ENCODE measurements at places on chromosomes 6 and 20. TPM values are rescaled to one million over a fixed set of nuclear protein-coding genes. Genes with fewer than 3 reads are reported as not detected.

DNA sequence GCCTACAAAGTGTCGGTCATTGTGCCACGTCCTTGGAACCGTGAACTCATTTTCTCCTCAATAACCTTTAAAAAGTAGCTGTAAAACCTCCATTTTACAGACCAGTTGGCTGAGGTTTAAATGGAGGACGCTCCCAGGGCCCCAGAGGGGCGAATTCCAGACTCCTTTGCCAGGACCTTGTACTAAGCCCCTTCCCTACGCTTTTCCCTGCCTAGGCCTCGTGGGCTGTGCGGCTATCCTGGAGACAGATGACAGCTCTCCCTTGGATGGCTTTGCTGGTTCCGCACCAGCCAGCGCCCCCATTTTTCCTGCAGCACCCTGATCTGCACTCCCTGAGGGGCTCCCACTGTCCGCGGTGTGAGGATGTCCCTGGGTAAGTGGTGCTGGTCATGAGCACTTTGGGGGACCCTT, 12.1 kb upstream of the SNHG17 start:
- DNase-seq = no peak

DNA sequence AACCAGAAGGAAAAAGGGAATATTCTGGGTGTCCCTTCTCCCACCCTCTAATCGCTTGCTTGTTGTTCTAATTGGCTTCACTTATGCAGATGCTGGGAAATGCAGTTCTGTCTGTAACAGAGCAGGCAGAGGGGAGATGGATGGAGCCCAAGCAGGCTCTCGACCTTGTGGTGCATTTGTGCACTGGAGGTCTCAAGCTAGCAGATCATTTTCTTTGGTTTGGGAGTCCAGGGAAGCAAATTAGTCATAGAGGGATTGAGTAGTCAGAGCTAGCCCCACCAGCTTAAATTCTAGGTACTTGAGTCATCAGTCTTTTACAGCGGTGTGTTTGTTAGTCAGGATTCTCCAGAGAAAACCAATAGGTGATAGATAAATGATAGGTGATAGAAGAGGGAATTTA, 234.7 kb upstream of the ECI2 start:
- no peak for DNase-seq

- no peak for DNase-seq
These were observed 904 bp downstream of the B3GALT4 start for GRCh38 chr6:33277663-33278391.

DNA sequence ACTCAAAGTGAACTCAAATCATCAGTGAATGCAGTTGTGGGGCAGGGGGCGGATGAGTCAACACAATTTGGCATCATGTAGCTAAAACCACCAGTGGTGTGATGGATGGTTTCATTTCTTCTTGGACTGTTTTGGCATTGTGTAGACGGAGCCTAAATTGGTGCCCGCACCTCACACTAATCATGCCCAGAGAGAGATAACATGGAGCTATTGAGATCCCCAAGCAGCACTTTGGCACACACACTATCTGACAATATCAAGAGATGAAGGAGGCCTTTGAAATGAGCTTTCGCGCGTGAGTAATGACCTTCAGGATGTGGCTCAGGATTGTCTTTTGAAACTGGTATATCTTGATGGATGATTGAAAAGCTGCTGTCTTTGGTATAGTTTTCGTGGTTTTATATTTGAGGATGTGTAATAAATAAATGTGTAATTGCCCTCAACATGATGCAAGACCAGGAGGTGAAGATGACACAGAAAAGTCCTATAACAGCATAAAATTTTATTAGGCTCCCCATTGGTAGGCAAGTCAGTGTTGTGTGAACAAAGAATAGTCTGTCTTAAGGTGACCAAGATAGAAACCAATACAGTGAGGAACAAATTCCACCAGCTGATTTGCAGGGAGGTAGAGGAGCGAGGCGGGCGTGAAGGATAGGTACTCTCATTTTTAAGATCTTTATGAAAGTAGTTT, 174.2 kb downstream of the TSHZ2 start:
- no peak for DNase-seq

- no peak for DNase-seq
These were observed 167.1 kb upstream of the MMS22L start for GRCh38 chr6:97450087-97450486.

DNA sequence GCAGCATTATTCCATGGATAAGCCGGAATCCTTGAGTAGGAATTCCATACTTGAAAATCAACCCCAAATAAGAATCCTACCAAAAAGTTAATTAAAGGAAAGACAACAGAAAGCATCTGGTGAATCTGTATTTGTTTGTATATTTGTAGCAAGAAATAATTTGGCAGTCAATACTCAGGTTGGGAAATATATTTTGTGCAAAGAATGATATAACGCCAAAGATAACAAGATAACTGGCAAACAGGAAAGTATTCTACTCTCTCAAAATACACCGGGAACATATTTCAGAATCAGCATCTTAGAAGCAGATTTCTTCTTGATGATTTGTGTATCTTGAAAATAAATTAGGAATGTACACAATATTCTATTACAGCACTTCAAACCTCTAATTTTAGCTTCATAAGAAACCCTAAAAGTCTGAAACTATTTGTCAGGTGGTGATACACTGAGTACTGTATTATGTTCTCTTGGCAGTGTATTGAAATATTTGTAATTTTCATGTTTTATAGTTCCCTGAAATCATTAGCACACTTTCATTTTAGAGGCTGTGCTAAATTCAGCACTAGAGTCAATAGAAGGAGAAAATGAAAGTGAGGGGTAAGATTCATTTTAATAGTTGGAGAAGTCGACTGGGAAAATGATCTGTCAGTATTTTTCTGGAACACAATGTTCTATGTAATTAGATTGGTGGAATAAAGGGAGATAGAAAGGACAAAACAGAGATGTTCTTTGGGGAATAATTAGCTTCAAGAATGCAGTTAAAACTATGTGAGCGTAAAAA, 879.7 kb upstream of the GJE1 start:
- DNase-seq = no peak

- no peak for DNase-seq
These were observed 5.4 kb upstream of the PRDM1 start for GRCh38 chr6:106080763-106081095.

DNA sequence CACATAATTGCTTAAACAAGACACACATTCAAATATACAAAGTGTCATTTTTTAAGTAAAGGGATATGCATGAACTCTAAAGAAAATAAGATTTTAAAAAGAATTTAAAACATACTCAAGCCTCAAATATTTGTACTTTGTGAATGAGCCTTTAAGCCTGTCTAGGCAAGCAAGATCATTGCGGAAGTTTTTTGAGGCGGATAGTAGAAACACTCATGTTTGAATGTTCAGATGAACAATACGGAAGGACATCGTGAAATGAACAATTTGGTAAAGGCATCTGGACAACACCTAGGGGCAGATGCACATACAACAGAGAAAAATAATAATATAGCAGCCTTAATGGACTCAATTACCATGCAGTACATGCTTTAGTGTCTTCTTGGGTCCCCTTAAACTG, 928.9 kb downstream of the TFAP2A start:
- DNase-seq = no peak

DNA sequence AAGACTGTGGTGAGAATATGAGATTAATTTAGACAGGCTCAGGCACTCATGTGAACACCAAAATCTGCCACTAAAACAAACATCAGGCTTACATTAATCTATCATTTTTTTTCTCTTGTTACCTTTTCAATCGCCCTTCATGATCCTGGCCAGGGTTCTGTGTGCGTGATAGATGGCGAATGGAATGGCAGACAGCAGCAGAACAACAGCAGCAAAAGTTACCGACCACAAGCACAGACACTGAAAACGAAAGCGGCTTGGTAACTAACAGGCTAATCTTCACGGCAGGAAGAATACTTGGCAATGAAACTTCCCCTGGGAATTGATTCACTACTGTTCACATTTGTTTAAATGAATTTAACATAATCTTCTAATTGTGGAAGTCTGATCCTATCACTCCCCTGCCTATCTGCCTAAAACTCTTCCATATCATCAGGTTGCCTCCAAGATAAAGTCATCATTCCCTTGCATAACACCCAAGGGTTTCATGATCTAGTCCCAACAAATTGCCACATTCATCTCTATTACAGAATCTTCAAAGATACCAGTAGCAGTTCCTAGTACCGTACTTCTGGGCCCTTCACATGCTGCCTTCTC, 28.7 kb downstream of the PTPRK start:
- DNase-seq = no peak

GRCh38 chr6:10030942-10031537, 383.8 kb downstream of the TFAP2A start:
- no peak for DNase-seq

DNA sequence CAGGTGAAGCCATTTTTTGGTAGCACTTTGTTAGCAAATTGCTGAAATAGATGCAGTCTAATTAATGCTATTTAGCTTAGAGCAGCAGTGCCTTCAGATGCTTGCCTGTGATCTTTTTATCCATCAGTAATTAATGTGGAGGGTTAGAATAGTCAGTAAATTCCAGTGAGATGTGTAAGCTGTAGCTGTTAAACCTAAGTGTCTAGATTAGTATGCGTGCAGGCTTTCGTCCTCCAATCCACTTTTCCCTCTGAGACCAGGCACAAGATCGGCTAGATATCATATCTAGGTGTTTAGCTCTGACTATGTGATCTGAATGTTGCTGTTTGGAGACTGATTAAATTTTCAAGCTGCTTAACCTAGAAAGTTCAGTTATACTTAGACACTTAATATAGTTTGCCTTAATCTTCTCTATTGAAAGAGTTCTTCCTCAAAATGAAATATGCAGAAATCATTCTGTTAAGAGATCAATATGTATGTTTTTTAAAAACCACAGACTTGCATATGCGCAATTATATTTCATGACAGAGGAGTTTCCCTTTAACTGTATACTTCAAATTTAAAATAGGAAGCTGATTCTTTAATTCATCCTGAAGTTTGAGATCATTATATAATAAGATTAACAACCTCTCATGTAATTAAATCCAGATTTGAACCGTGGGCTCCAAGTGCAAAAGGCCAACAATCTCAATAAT, 41.2 kb downstream of the XRN2 start:
- DNase-seq = no peak

GRCh38 chr6:153538491-153538890, 407.4 kb upstream of the RGS17 start:
- DNase-seq = no peak

- no peak for DNase-seq
These were observed 187.0 kb upstream of the BMP2 start for GRCh38 chr20:6580486-6580885.

GRCh38 chr6:138544501-138544900, 45.2 kb upstream of the NHSL1 start:
- DNase-seq = no peak

DNA sequence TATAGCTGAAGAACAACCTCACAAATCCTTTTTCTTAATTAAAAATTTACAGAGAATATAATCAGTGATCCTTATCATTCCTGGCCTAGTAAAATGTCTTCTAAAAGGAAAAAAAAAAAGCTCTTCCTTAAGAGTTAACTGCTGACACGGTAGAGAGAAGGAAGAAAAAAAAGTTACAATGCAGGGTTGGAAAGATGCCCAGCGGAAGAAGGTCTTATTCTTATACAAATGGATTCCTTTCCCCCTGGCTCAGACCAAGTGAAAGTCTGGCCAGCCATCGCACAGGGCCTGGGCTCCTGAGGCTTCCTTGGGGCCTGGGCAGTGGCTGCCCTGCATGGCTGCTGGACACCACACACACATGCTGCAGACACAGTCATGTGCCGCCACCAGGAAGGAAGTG, 688.6 kb downstream of the TENT5A start:
- DNase-seq = no peak

DNA sequence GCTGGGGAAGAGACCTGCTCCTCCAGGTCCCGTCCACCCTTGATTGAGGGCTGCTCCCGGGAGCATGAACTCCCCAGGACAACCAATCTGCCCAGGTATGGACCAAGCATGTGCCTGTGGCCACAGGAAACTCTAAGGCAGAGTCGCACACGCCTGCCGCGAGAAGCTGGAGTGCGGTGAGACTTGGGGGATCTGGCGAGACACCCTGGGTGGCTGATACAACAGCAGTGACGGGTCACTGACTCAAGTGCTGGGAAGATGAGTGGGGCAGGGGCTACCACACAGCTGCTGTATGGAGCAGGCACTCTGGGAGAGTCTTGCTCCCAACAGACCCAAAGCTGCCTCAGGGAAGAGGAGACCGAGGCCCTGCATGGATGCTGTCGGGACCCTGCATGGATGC, 40.1 kb downstream of the BFSP1 start:
- no peak for DNase-seq

- DNase-seq = no peak
These were observed 36.9 kb downstream of the BMP6 start for GRCh38 chr6:7762760-7763159.

DNA sequence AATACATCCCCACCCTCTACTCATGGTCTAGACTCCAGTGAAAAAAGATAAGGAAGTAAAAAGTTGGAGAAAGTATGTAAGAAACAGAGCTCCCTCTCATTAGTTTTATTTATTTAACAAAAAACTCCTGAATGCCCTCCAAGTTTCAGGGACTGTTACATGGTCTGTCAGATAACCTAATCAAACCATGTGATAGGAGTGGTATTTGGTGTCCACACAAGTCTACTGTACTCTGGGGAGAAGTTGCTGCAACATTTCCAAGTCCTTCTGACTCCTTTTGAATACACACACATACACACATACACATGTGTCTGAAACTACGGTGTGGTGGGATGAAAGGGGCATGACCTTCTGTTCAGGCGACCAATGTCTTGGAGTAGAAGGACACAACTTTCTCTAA, 320.0 kb downstream of the ADGRG6 start:
- DNase-seq = no peak

GRCh38 chr6:30820193-30820592, 64.1 kb upstream of the DDR1 start:
- DNase-seq = no peak

Gene KIF25
- not detected for total RNA-seq

Gene GCNT2
- total RNA-seq = 14.6 TPM

Gene SLC17A3
- total RNA-seq = not detected

Gene WFDC10A
- total RNA-seq = not detected

Gene GSTA4
- total RNA-seq = 22.1 TPM

Gene EPM2A
- 9.0 TPM for total RNA-seq

Gene VSTM2L
- total RNA-seq = 0.20 TPM

Gene PRR18
- total RNA-seq = not detected

Gene ARMH2
- not detected for total RNA-seq

Gene GLP1R
- total RNA-seq = not detected

Measured in pulmonary artery endothelial cell (primary cell).